Heart left ventricle (tissue), 16 donors: ENCODE measurements at places on chromosomes 16 and 17.
A peak's percentile ranks its signal among the peaks of the same experiment; 100 is the strongest.

DNA sequence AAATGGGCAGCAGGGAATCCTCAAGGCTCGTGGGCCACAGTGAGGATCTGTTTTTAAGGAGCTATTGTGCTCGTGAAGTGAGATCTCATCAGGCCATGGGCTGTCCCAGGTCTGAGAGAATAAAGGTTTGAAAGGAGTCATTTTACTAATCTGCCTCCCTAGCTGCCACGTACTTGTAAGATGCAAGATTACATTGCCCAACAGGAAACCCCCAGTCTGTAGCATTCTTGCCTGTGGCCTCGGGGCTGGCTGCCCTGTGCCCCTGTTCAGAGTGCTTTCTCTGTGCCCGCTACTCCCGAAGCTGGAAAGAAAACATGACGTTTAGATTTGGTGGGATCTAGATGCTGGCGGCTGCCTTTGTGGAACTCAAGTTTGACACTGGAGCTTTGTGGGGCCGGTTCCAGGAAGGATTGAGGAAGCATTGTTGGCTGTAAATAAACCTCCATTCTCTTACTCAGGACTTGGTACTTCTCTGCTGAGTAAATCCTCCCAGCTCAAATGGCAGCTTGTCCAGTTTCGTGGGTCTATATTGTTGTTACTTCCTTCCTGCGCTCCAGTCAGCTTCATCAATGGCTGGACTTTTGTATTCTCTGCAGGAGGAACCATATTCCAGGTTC is 21.2 kb downstream of the SAP30BP start:
- no peak for DNase-seq

GRCh38 chr17:71334048-71334751 is 786.6 kb upstream of the SOX9 start:
- no peak for DNase-seq

- DNase-seq: peak; percentile 68
These were observed 259.7 kb downstream of the SEC14L1 start for GRCh38 chr17:77400445-77400870.

GRCh38 chr16:2143878-2144485 is 4.4 kb upstream of the RAB26 start:
- no peak for DNase-seq

DNA sequence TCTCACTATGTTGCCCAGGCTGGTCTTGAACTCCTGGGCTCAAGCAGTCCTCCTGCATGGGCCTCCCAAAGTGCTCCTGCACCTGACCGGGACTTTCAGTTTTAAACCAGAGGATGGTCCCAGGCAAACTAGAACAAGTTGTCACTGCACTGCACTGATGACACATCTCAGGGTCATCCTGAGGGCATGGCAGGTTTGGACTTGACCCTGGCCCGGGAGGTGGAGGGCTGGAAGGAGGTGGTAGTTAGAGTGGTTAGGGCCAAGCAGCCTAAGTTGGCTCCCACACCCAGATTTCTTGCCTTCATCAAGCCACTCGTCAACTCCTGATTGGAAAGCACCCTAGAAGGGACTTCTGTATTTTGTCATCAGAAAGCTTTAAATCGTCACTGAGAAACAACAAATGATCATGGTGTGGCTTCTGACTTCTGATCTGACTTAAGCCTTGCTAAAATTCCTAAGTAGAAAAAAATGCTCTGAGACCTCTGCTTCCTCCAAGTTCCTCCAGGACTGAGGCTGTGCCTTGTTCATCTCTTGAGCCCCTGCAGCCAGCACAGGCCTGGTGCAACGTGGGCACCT is 43.5 kb downstream of the EMP2 start:
- DNase-seq: no peak

DNA sequence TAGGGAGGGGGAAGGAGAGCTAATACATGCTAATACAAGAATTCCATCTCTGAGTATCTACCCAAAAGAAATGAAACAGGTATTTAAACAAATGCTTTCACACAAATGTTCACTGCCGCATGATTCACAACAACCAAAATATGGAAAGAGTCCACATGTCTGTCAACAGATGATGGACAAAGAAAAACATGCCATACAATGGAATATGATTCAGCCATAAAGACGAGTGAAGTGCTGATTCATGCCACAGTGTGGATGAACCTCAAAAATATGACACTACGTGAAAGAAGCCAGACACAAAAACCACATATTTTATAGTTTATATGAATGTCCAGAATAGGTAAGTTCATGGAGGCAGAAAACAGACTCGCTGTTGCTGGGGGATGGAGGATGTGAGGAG is 321.4 kb downstream of the FOXL1 start:
- no peak for DNase-seq

GRCh38 chr17:44642834-44643233 is 13.4 kb upstream of the MEIOC start:
- DNase-seq: no peak

GRCh38 chr17:17168401-17168800 is 37.7 kb downstream of the PLD6 start:
- DNase-seq: no peak

DNA sequence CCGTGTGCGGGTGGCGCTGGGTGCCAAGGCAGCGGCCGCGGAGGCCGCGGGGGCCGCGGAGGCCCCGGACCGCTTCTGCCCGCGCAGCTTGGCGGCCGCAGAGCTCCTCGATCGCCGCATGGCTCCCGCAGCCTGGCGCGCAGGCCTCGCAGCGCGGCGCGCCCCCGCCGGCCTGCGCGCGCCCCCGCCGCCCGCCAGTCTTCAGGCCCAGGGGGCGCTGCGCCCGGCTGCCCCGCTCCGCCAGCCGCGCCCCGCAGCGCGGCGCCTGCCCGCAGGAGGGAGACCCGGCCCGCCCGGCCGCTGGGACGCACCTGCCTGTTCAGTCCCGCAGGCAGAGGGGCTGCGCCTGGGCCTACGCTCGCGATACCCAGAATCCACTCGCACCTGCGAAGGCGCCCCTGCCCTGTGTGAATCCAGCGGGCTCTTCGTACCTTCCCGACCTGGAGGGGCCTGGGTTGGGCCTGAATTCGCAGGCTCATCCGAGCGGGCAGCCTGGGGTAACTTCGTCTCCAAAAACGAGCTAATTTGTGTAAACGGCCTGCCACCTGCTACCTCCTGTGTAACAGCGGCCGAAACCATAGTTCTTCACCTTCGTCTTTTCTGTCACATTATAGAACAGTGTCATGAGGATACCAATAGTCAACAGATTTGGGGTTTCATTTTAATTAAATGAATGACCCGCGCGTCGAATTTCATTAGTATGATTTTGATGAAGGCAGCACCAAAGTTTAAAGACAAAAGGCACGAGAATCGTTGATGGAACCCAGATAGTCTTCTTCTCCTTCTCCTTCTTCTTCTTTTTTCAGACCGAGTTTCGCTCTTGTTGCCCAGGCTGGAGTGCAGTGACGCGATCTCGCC is at the start of gene CENPV:
Gene CENPV, minus strand, starts transcription at position 153 of the 858 bp plus-strand sequence. Its CDS starts 33 bp downstream, at position 120.
- DNase-seq: peak; percentile 36

DNA sequence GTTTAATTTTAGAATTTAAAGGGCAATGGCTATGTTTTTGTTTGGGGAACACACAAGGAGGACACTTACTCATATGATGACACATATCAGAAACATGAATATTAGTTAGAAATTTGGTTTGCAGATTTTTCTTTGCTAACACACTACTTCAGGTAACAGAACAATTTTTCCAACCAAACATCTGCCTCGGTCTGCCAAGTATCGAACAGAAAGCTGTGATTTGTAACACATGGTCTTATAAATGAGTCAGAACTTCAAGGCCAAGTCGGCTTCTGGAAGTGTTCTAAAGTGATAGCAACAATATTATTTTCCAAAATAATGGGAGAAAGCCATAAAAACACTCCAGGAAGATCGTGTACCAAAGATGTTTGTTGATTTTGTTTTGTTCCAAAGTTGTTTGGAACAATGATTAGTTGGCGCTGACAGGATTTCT is 75.9 kb upstream of the PMFBP1 start:
- no peak for DNase-seq

GRCh38 chr17:31559584-31560501 is 168.4 kb downstream of the RAB11FIP4 start:
- peak; percentile 39 for DNase-seq
